ENCODE measurements at places on chromosomes 5 and 9. TPM values are rescaled to one million over a fixed set of nuclear protein-coding genes. Genes with fewer than 3 reads are reported as not detected.

GRCh38 chr9:127485995-127486394, 34.7 kb downstream of the LRSAM1 start:
- no peak overlapping the region for H3K27ac ChIP-seq
- no peak overlapping the region for H3K4me3 ChIP-seq
- H3K27me3 ChIP-seq, result no peaks in the 10 kb centered on the region
- no peak for DNase-seq

DNA sequence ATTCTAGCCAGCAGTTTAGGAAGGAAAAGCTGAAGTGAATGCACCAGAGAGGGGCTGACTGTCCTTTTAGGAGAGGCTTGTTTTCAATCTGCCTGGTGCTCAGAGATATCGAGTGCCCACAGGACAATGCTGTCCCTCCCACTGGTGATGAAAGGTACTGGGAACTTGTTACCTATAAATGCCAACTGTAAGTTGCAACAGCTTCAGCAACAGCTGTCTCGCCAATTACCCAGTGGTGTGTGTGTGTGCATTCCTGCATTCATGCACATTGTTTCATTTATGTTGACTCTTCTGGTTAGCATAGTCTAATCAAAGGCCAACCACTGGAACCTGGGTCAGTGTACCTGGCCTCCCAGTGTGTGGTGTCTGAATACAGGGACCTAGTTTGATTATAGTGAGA, 161.1 kb downstream of the CSNK1G3 start:
- no peaks in the 10 kb centered on the region for H3K4me1 ChIP-seq
- no peak for DNase-seq
- H3K27me3 ChIP-seq, result no peaks in the 10 kb centered on the region
- H3K4me3 ChIP-seq, result no peak overlapping the region

GRCh38 chr5:173468821-173469251, 140.6 kb upstream of the STC2 start:
- H3K4me1 ChIP-seq, result peaks cover 5% of the 10 kb centered on the region
- H3K27ac ChIP-seq, result no peak overlapping the region
- no peaks in the 10 kb centered on the region for H3K36me3 ChIP-seq
- no peak overlapping the region for H3K4me3 ChIP-seq
- DNase-seq, result no peak

GRCh38 chr9:87498811-87499360, 1.2 kb downstream of the DAPK1 start:
- H3K36me3 ChIP-seq, result no peaks in the 10 kb centered on the region
- peak overlapping the region; percentile 82 for H3K4me3 ChIP-seq
- DNase-seq, result no peak
- H3K27me3 ChIP-seq, result no peaks in the 10 kb centered on the region
- H3K27ac ChIP-seq, result peak overlapping the region; percentile 78

DNA sequence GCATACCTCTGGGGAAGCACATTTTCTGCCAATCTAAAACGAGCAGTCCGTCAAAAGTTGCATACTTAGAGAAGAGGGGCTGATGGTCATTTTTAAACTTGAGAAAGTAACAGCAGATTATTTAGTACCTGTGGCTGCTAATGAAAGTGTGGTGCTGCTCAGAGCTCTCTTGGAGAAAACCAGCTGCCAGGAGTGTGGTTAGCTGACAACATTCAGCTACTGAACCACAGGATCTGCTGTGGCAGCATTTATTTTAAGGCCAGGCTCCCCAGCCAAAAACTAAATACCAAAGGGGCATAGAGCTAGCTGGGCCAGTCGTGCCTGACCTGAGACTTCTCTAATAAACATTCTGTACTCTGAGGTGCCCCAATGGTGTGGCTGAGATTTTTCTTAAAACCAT, 203.6 kb downstream of the EDIL3 start:
- H3K36me3 ChIP-seq, result no peaks in the 10 kb centered on the region
- no peaks in the 10 kb centered on the region for H3K4me1 ChIP-seq
- no peak overlapping the region for H3K4me3 ChIP-seq
- no peak for DNase-seq
- H3K27ac ChIP-seq, result no peak overlapping the region
- no peaks in the 10 kb centered on the region for H3K27me3 ChIP-seq

DNA sequence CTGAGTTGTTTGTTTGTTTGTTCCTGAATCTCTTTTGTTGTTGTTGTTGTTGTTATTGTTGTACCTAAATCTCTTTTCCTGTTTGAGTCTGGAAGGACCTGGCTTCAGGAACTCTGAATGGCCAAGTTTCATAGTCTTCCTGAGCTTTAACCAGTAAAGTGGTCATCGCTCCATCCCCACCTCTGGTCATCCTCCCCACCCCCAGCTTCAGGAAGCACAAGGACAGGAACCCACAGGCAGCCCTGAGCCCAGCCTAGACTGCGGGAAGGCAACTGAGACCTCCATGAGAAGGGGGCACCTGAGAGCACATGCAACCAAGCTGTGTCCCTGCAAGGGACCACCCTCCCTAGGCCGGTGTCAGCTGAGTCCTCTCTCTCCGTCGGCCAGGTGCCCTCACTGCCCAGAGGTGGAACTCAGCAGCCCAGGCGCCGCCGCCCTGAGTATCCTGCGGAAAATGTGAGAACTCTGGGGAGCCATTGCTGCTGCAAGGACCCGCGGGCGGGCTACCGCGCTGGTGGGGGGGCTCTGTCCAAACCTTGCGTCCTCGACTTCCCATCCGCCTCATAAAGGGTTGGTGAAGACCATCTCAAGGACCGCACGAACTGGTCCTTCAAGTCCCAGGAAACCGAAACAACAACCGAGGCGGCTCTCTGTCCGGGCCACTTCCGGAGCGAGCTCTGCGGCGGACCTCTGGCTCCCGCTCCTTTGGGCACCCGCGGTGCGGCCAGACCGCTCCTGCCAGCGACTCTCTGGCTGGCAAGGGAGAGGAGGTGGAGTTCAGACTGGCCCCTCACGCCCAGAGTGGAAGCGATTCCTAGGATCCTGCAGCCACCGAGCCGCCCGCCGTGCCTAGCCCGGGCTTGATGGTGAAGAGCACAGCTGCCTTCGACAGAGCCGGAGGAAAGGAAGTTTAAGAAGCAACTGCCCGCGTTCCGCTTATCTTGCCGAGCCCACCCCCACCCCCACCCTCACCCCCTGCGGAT, 4.2 kb downstream of the BARX1 start:
- no peak for DNase-seq
- peak overlapping the region; percentile 51 for H3K4me3 ChIP-seq
- no peaks in the 10 kb centered on the region for H3K36me3 ChIP-seq
- H3K27ac ChIP-seq, result no peak overlapping the region

DNA sequence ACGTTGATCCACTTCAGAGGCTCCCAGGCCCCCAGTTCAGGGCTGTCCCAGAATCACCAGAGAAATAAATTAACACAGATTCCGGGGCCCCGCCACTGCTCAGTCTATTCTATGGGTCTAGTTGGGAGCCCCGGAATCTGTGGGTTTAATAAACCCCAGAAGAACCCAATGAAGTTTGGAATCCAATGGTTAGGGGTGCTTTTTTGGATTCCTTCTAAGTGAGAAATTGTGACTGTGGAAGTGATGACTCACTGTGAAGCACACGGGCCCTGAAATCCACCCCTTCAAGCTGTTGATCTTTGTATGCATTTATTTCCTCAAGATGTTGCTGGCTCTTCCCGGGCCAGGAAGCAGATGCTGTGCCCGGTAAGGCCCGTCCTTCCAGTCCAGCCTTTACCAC, 57.3 kb upstream of the SLC28A3 start:
- H3K4me3 ChIP-seq, result no peak overlapping the region
- no peaks in the 10 kb centered on the region for H3K4me1 ChIP-seq
- no peaks in the 10 kb centered on the region for H3K36me3 ChIP-seq
- H3K27ac ChIP-seq, result no peak overlapping the region
- no peaks in the 10 kb centered on the region for H3K27me3 ChIP-seq

- no peaks in the 10 kb centered on the region for H3K4me1 ChIP-seq
- no peaks in the 10 kb centered on the region for H3K36me3 ChIP-seq
- no peaks in the 10 kb centered on the region for H3K27me3 ChIP-seq
- DNase-seq, result no peak
- no peak overlapping the region for H3K27ac ChIP-seq
Measured at GRCh38 chr5:151947931-151948608, 23.4 kb upstream of the GLRA1 start.

DNA sequence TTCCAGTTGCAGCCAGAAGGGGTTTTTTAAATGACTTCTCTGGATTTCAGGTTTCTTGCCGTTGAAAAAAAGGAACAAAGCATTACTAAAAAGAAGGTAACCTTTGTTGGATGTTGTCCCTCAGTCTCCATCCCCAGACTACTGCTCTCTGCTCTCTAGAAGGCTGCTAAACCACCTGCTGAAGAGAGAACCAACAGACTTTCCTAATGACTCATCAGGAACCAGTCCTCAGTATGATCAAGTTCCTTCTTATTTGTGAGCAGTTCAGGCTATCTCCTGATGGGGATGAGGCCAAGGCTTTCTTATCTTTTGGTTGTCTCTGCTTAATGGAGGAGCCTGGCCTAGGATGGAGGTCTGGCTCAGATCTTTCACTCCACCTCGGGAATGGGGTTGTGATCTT, 4.1 kb downstream of the KIF4B start:
- DNase-seq, result no peak
- H3K36me3 ChIP-seq, result no peaks in the 10 kb centered on the region
- H3K27me3 ChIP-seq, result no peaks in the 10 kb centered on the region
- no peak overlapping the region for H3K27ac ChIP-seq
- H3K4me3 ChIP-seq, result no peak overlapping the region

GRCh38 chr5:54533541-54534190, 16.1 kb downstream of the SNX18 start:
- no peak for DNase-seq
- no peaks in the 10 kb centered on the region for H3K4me1 ChIP-seq
- H3K27ac ChIP-seq, result peak overlapping the region; percentile 48
- no peak overlapping the region for H3K4me3 ChIP-seq
- H3K36me3 ChIP-seq, result no peaks in the 10 kb centered on the region
- no peaks in the 10 kb centered on the region for H3K27me3 ChIP-seq

- H3K27ac ChIP-seq, result no peak overlapping the region
- H3K4me3 ChIP-seq, result no peak overlapping the region
- H3K4me1 ChIP-seq, result no peaks in the 10 kb centered on the region
- DNase-seq, result no peak
Measured at GRCh38 chr5:174315471-174315870, 270.0 kb downstream of the NSG2 start.

DNA sequence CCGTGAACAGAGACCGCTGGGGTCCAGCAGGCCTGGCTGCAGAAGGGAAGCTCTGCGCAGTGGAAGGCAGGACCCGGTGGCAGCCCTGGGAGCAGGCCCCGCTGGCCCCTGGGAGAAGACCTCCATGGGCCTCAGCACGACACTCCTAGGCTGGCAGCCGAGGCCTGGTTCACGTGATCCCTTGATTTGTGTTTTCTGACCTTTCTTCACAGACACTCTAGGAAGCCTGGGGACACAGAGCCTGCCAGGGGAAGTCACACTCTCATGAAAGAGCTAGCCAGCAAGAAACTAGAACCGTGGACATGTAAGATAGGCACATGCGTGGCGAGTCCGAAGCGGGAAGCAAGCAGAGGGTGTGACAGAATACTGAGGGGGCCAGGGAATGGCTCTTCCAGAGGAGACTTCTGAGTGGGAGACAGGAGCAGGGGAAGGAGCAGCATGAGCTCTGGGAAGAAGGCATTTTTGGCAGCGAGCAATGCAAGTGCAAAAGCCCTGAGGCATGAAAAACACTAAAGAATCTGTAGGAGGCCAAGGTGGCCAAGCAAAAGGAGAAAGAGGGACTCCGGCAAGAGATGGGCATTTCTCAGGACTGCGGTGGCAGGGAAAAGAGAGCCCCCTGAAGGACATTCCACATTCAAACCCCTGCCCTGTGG, 26.6 kb upstream of the IL17B start:
- H3K4me3 ChIP-seq, result peak overlapping the region; percentile 55
- no peak for DNase-seq
- peaks cover 6% of the 10 kb centered on the region for H3K36me3 ChIP-seq
- H3K27me3 ChIP-seq, result no peaks in the 10 kb centered on the region

DNA sequence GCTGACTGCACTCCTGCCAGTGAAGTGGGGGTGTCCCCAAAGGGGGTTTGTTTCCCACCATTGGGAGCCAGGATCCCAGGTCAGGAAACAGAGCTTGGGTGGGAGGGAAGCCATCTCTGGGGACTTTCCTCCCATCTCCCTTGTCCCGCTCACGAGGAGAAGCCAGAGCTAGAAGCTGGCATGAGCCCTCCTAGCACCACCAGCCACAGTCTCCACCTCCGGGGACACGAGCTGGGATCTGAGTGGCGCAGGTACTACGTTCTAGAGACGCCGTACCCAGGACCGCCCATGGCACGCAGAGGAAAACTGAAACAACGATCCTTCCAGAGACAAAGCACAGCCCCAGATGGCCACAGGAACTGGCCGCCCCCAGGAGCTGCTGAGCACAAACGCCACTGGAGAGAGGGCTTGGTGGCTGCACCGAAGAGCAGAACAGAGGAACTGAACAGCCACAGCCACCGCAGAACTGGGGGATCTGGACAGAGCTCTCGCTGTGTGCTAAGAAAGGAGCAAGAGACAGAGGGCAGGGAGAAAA, 29.8 kb downstream of the ADAMTS2 start:
- no peaks in the 10 kb centered on the region for H3K36me3 ChIP-seq
- no peaks in the 10 kb centered on the region for H3K4me1 ChIP-seq
- DNase-seq, result no peak
- H3K27ac ChIP-seq, result no peak overlapping the region
- H3K27me3 ChIP-seq, result no peaks in the 10 kb centered on the region

DNA sequence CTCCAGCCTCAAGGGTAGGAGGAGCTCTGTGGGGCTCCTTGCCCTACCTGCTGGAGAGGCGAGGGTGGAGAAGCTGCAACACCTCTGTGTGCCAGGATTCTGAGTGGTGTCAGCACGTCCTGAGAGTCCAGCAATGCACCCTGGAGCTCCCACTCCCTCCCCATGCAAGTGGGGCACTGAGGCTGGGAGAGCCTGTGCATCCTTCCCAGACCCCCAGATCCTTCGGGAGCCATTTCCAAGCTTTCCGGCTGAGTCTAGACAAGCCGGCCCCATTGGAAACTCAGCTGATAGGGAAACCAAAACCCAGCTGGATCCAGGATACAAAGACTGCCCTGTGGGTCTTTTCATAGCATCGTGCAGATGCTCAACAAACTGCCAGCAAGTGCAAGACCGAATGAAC, 1.8 kb downstream of the FAM163B start:
- no peak for DNase-seq
- H3K27ac ChIP-seq, result no peak overlapping the region
- no peaks in the 10 kb centered on the region for H3K4me1 ChIP-seq
- H3K27me3 ChIP-seq, result no peaks in the 10 kb centered on the region
- no peak overlapping the region for H3K4me3 ChIP-seq

- H3K4me1 ChIP-seq, result peaks cover 7% of the 10 kb centered on the region
- peak; percentile 66 for DNase-seq
- H3K36me3 ChIP-seq, result no peaks in the 10 kb centered on the region
- H3K27me3 ChIP-seq, result no peaks in the 10 kb centered on the region
- H3K27ac ChIP-seq, result peak overlapping the region; percentile 38
Measured at GRCh38 chr9:96136992-96137670, 164.8 kb downstream of the HSD17B3 start.

- H3K4me3 ChIP-seq, result no peak overlapping the region
- no peaks in the 10 kb centered on the region for H3K36me3 ChIP-seq
- no peaks in the 10 kb centered on the region for H3K4me1 ChIP-seq
- no peaks in the 10 kb centered on the region for H3K27me3 ChIP-seq
- DNase-seq, result no peak
Measured at GRCh38 chr9:124570942-124571666, 63.9 kb upstream of the NR5A1 start.

Gene GCNT1
- total RNA-seq, result 68.1 TPM

Gene MPDZ
- total RNA-seq, result 8.0 TPM

Gene AGTPBP1
- 11.0 TPM for total RNA-seq

Gene TAL2
- total RNA-seq, result not detected

Gene PJA2
- 68.5 TPM for total RNA-seq

Gene ATP10B
- 112 TPM for total RNA-seq

Gene ACTBL2
- total RNA-seq, result not detected

Gene TMEM141
- 152 TPM for total RNA-seq

Gene ZNF79
- 47.9 TPM for total RNA-seq

Gene NKD2
- 9.9 TPM for total RNA-seq

Gene ANKRD31
- not detected for total RNA-seq

Gene PTAR1
- total RNA-seq, result 75.1 TPM

Gene MOB3B
- 32.5 TPM for total RNA-seq
